ENCODE measurements at places on chromosomes 2 and 18.

- no peak for ATAC-seq
Measured at GRCh38 chr2:234566622-234567021, 69.7 kb upstream of the ARL4C start.

GRCh38 chr2:85525567-85525966 is 13.4 kb upstream of the MAT2A start:
- ATAC-seq = no peak

GRCh38 chr18:813172-814071 is 1.4 kb upstream of the YES1 start:
- ATAC-seq = no peak

- ATAC-seq = no peak
Measured at GRCh38 chr2:107721586-107721985, 105.1 kb upstream of the RGPD4 start.

- no peak for ATAC-seq
Measured at GRCh38 chr2:83459456-83459855, 999.6 kb downstream of the SUCLG1 start.

- ATAC-seq = no peak
Measured at GRCh38 chr2:85662899-85663593, 5.0 kb downstream of the SFTPB start.

DNA sequence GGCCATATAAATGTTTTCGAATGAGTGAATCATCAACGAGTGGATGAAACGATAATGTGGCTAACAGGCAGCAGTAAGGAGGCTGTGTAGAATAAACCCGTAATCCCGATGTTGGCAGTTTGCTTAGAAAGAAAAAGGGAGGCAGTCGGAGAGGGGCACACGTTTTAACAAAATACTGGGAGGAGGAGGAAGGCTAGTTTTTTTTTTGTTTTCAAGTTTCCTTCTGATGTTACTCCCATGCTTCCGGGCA is 476 bp upstream of the MSH2 start:
- ATAC-seq = no peak

GRCh38 chr2:101127319-101128056 is 23.7 kb downstream of the TBC1D8 start:
- ATAC-seq = no peak

DNA sequence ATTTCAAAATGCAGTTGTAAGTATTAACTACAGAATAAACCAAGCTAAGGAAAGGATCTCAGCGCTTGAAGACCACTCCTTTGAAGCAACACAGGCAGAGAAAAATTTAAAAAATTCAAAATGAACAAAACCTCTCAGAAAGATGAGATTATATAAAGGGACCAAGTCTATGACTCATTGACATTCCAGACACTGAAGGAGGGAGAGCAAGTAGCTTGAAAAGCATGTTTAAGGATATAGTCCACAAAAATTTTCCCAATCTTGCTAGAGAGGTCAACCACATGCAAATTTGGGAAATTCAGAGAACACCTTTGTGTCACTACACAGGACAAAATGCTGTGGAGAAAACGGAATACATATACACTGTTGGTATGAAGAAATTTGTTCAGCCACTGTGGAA is 112.6 kb upstream of the MC4R start:
- no peak for ATAC-seq

DNA sequence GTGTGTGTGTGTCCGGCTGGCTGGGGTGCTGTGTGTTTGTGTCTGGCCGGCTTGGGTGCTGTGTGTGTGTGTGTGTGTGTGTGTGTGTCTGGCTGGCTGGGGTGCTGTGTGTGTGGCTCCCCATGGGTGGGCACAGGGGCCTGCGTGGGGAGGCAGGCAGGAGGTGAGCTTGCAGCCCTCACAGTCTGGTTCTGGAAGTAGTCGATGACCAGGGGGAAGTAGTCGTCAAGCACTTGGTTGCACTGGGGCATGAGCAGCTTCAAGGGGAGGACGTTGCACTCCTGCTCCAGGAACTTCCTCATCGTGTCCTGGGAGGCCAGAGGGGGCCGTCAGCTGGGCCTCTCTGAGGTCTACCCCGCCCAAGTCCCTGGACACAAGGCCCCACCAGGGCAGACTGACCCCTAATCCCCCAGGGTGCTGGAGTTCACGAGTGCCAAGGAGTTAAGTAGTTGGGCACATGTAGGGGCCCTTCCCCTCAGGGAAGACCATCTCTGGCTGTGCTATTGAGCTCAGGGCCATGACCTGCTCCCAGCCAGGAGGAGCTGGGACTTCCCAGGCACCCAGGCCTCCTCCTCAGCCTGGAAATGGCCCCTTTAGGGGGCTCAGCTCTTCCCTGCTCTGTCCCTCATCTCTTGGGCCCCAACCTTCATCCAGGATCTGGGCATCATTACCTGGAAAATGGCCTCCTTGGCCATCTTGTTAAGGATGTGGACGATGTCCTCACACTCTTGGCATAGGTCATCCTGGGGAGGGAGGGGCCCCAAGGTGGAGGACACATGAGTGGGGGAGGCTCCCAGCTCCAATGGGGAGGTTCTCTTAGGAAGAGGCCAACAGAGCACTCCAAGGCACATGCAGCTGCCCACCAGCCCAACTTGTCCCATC is 1.3 kb downstream of the SFTPB start:
- no peak for ATAC-seq

DNA sequence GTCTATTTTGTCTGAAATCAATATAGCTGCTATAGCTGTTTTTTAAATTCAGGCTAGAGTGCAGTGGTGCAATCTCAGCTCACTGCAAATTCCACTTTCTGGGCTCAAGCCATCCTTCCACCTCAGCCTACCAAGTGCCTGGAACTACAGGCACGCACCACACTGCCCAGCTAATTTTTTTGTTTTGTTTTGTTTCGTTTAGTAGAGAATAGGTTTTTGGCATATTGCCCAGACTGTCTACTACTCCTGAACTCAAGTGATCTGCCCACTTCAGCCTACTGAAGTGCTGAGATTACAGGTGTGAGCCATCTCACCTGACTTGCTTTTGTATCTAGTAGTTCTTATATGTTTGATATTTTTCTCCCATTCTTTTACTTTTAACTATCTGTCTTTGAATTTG is 259.7 kb downstream of the CDH19 start:
- ATAC-seq = no peak

- ATAC-seq = peak; percentile 84
Measured at GRCh38 chr18:79749251-79750191, 48.2 kb upstream of the KCNG2 start.

DNA sequence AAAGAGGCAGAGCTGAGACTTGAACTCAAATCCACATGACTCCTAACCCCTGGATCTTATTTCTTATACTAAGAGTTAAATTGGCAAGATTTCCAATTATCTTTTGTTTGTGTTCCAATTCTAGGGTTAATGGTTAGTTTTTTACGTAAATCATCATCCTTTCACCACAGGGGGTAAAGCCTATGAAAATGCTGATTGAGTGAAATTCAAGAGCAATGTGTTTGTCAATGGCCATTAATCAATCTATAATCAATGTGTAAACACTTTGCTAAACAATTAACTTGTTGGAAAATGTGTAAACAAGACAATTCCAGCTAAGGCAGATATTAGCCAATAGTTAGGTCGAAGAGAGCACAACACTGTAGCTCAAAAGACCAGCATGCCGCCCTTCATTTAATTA is 376.5 kb upstream of the ACVR2A start:
- no peak for ATAC-seq

GRCh38 chr2:69619725-69620124 is 23.8 kb downstream of the AAK1 start:
- ATAC-seq = no peak

GRCh38 chr2:6994536-6995128 is 77.4 kb downstream of the RNF144A start:
- no peak for ATAC-seq

DNA sequence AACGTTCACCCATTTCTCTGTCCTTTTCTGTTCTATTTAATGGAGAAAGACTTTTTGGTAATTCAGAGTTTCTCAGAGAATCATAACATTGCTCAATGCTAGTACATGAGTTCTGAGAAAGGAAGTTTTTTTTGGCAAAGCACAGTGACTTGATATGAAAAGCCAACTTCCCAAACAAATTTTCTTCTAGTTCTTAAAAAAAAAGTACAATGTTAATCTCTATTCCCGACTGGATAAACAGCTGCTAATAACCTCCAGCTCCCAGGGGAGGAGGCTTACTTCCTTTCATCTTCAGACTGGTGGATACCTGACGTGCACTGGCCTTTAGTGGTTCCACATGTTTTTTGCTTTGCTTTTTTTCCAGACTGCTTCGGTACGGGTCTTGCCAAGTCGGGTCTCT is 284.6 kb upstream of the CCDC68 start:
- no peak for ATAC-seq

- peak; percentile 44 for ATAC-seq
Measured at GRCh38 chr2:129766374-129766993, 213.0 kb upstream of the RAB6C start.

DNA sequence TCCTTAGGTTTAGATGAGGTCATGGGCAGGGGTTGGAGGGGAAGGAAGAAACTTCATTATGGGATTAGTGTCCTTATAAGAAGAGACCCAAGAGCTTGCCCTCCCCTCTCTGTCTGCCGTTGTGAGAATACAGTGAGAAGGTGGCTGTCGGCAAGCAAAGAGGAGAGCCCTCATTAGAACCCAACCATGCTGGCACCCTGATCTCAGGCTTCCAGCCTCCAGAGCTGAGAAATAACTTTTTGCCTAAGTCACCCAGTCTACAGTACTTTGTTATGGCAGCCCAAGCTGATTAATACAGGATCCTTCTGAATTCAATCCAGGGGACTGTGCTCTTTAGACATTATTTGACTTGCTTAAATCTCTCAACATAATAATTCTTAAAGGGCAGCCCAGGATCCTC is 209.0 kb downstream of the RNF152 start:
- no peak for ATAC-seq

DNA sequence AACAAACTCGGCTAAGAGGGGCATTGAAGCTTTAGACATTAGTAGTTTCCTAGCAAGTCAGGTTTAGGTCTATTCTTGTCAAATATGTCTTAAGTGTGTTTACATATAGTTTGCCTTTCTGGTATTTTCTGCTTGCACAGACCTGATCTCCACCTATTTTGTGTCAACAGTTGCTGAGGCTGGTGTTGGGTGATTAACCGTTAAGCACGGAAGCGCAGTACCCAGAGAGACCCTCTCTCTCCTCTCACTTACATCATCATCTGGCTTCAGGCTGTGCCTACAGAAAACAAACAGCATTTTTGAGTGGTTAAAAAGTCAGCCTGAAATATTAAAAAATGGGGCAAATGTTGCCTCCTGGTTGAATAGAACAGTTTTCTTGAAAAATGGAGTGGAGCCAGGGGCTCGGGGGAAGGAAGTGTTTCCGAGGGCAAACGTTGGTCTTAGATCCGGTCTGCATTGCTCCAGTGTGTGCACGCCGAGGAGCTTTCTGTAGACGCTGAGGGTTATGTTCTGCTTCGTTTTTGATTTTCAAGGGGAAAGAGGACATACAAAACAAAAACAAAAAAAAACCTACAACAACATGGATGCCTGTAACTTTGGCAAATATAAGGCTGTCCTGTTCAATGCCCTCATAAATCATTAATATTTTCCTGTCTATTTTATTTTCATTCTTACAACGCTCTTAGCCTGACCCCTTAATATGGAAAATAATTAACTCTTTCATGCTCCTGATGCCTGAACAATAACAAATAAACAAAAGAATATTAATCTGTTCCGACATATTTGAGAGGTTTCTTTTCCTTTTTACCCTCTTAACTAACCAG is 120.8 kb downstream of the MEIS1 start:
- ATAC-seq = peak; percentile 74

GRCh38 chr2:231326404-231326803 is 69.1 kb upstream of the B3GNT7 start:
- no peak for ATAC-seq

DNA sequence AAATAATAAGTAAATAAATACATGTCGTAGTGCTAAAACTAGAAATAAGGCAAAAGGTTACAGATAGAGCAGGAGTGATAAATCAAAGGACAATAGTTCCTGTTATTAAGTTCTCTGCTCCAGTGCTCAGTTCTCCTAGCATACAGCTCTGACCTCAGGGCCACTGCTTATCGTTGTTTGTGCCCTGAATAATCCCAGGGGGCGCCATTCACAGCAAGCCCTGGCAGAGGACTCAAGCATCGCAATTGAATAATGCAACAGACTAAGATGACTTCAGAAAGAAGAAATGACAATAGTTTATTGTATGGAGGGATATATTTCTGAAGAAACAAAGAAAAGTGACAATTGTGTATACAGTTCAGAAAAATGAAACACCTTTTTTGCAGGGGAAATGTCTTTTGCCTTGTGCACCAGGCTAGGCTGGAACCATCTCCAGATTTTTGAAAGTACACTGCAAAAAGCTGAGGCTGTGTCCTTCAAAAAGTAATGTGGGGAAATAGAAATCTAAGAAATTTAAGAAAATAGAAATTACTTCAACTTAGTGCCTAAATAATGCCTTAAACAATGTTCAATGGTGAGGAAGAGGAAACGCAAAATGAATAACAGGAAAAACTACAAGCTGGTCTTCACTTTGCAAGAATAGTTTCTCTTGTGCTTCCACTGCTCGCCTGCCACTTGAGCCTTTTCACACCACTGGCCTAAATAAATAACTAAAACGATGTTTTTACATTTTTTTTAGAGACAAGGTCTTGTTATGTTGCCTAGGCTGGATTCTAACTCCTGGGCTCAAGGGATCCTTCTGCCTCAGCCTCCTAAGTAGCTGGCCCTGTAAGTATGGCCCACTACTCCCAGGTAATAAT is 19.0 kb upstream of the CCNYL1 start:
- no peak for ATAC-seq

DNA sequence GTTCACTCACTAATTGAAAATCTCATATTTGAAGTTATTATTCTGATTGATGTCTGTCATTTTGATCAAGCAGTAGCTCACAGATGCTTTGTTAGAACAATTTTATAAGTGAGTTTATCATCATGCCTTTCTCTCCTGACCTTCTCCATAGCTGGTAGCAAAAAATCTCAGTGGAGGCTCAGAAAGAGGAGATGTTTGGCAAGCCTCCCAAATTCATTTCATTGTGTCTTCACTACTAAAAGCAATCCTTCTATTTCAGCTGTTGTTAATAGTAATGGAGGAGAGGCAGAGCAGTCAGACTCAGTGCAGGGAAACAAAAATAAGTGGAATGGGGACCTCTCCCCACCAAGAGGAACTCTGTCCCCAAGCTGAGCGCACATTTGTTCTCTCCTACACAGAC is 2127.8 kb upstream of the CELF4 start:
- ATAC-seq = no peak

DNA sequence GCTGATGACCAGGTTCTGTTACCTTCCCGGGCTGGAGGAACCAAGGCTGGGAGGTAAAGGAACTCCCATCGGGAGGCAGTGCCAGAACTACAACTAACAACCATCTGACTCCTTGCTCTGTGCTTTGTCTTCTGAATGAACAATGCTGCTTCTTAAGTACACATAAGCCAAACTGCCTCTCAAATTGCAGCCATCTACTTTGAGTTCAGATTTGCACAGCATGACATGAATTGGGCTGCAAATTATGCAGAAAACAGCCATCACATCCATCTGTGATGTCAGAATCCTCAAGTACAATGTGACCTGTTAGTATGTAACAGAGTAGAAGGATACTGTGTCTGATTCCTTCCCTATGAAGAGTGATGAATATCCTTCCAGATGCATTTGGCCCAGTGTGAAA is 290.6 kb downstream of the ZNF521 start:
- no peak for ATAC-seq

- no peak for ATAC-seq
Measured at GRCh38 chr2:144701259-144701658, 181.3 kb upstream of the ZEB2 start.

Data from motor neuron (in vitro differentiated cells).